ENCODE measurements at places on chromosomes 2 and 18.

DNA sequence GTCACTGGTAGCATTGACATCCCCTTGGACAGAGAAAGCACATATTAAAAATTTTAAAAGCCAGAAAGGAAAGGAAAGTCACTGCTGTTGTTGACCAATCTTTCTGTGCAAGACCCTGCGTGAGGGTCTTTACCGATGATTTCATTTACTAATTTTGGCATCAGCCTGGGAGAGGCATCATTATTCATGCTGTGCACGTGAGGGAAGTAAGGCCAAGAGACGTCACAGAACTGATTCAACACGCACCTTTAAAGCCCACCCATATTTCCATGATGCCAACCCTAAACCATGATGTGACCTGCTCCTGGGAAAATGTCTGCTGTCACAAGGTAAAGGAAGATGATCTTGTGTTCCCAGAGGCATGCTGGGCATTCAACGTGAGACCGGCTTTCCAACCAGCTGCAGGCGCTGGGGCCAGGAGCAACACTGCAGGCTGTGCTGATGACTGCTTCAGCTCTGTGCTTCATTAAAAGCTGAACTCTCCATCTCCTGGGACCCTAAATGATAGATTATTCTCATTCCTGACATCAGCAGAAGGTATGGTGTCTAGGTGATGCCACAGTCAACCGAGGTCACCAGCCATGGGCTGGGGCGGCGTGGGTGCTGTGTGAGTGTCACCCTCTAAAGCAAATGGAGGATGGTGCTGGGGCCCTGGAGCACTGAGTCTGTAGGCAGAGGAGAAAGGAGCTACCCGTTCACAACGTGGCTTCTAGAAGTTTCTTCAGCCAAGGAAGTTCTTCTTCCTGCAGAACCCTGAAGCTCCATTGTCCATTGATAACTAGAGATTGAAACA lies 53.9 kb downstream of the TMEM18 start:
- no peak for DNase-seq

- no peak for DNase-seq
These were observed 97.7 kb upstream of the CYP1B1 start for GRCh38 chr2:38173683-38174082.

GRCh38 chr2:46284796-46285195 lies 12.4 kb upstream of the EPAS1 start:
- DNase-seq: no peak

GRCh38 chr2:229170916-229171315 lies 100.2 kb downstream of the PID1 start:
- DNase-seq: no peak

DNA sequence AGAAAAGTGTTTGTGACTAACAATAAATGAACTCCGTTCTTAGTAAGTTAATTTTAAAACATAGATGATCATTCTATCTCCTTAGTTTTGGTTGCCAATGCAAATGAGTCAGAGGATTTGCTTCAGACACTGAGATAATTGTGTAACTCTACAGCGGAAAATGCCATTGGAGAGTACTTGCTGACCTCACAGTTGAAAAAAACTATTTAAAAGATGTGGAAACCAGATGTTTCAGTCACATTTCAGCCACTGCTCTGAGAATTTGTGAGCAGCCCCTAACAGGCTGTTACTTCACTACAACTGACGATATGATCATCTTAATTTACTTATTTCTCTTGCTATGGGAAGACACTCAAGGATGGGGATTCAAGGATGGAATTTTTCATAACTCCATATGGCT lies at the start of gene TNFAIP6:
Gene TNFAIP6, plus strand, starts transcription at position 234 of the 400 bp plus-strand sequence. Its CDS starts 75 bp downstream, at position 309.
- no peak for DNase-seq
